Stimulated activated CD4-positive, alpha-beta T cell treated with anti-CD3 and anti-CD28 coated beads, Interleukin-15, amount 100 ng/mL, for 48 hours (primary cell): ENCODE measurements at places on chromosomes 5 and 9.

DNA sequence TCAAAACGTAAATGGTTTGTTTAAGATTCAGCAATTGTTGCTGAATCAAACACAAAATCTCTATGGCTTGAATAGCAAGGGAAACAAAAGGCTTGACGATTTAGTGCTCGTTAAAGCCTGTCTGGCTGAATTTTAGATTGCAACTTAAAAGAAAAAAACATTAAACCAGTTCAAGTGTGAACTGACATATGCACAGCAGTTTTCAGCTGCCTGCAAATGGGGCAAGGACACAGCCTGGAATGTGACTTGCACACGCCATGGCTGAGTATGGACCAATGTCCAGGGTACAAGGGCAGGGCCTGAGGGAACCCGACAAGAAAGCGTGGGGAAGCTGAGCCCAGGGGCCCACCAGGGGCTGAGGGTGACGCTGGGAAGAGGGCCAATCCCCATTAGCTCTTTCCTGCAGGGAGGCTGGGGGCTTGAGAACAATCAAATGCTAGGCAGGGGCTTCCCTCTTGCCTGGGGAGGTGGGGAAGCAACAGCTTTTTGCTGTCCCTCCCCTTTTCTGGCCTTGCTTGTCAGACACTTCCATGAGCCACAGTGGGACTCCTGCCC lies 89.6 kb upstream of the LRRTM2 start:
- no peak for DNase-seq

DNA sequence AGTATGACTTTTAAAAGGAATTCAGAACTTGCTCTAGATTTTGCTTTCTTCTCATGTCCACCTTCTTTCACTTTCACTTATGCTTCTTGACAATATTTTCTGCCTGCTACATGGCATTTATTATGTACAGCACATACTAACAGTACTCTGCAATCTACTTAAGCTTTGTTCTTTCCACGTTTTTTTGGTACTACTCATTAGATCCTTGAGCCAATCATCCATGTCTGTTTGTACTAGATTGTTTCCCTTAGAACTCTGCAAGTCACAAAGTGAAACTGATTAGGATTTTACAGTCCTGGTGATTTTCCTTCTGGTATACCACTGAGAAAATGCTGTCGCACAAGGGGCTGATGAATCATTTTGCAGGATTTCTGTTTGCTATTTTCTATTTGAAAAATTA lies 78.3 kb downstream of the PARP8 start:
- no peak for DNase-seq

GRCh38 chr9:130182381-130182909 lies 10.2 kb downstream of the NCS1 start:
- DNase-seq, result no peak

DNA sequence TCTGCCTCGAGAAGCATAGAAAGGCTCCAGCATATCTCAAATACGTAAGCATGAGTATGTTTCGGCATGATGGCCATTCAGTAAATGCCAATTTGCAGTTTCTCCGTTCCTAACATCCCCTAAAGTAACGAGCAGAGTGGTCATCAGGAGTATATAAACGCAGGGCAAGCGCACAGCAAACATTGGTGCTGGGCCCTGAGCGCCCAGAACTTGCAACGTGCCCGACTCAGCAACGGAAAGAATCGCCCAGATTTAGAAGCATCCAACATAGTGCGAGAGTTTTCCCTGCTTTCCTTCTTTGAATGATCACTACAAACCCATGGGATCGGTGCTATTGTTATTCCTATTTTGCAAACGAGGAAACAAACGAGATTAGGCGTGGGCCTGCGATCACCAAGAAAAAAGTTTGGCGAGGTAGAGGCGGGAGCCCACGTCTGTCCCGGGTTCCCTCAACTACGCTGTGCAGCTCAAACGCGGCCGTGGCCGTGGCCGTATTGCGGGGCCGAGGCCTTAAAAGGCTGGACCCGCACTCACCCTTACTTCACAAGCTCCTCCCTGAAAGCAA lies 505 bp downstream of the RPS14 start:
- no peak for DNase-seq

- DNase-seq, result no peak
Observed at GRCh38 chr9:126607086-126607485, 6.6 kb upstream of the LMX1B start.

DNA sequence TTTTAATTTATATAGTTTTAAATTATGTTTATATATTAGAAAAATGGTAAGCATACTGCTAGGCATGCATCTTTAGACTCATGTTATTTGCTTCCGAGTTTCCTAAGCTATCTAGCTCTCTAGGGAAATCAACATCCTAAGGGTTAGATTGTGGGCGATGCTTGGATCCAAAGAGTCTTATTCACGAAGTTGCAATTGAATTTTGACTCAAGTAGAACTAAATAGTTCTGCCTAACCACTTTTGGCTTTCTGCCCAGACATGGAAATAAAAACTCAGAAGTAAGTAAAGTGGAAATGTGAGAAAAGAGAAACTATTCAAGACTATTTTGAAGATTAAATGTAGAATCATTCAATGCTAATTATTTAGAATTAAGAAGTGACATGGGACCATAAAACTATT lies 440.4 kb downstream of the CDH18 start:
- DNase-seq, result no peak

DNA sequence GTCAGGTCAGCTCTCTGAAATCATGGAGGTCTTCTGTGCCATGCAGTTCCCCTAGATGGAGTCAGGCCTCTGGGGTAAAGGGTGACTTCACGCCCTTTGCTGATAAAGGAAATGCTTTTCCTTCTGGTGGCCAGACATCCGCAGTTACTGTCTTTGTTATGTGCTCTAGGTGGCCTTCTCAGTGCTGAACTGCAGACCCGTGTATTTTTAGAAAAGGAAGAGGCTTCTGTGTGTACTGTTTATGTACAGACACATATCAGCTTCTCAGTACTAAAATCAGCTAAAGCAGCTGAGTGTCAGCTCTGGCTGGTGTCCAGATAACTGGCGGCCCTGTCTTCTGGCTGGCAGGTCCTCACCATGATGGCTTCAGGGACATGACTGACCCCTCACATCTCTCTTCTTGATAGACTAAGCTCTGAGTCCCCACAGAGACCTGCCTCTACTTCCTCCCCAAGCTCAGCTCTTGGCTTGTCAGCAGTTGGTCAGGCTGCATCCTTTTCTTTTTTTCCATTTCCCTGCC lies 75.3 kb downstream of the ARHGAP26 start:
- no peak for DNase-seq

DNA sequence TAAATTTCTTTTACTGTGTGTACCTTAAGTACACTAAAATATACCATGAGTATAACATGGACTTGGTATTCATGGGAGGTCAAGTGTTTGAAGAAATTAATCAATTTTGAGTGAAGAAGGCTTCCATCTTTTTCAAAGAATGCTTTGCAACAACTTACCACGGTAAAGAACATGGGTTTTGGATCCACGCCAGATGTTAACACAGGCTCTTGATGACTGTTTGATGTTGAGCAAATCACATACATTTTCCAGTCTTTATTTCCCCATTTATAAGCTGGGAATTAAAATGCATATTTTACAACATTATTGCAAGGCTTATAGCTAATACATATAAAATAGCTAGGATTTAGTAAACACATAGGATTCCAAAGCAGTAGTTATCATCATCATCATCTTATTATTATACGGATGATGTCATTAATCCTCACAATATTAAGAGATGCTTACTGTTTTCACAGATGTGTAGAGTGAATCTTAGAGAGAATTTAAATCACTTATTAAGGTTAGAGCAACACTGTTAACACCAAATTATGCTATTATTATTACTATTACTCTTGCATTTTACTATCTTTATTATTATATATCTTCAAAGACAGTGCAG lies 362.0 kb downstream of the PRELID2 start:
- DNase-seq, result no peak

- no peak for DNase-seq
Observed at GRCh38 chr5:139472386-139473030, 1.7 kb downstream of the SMIM33 start.

DNA sequence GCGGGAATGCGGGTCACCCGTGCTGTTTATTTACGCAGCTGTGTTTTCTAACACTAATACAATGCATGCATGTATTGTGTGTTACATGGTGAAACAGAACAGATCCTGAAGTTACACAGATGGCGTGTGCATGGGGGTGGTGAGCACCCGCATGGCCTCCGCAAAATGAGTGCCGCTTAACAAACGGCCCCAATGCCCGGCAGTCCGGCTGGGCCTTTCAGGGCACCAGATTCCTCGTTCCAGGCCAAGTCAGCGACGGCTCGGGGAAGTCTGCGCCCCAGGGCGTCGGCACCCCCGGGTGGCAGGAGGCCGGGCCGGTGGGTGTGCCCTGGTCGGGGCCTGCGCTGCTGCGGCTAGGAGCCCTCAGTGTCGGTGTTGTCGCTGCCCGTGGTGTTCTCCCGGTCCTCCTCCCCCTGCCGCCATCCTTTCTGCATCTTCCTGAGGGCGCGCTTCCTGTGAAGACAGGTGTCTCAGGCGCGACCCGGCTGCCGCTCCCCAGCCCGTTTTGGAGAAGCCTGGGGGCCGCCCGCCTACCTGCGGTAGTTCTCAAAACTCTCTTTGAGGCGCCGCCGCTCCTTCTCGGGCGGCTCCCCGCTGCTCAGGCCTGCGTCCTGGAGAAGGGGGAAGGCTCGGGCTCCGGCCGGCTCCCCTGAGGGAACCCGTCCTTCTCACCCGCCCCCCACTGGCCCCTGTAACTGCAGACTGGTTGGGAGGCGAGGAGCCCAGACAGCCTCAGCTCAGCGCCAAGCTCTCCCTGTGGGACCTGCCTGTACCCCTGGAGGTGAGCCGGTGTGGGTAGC lies 605 bp upstream of the DNLZ start:
- no peak for DNase-seq

DNA sequence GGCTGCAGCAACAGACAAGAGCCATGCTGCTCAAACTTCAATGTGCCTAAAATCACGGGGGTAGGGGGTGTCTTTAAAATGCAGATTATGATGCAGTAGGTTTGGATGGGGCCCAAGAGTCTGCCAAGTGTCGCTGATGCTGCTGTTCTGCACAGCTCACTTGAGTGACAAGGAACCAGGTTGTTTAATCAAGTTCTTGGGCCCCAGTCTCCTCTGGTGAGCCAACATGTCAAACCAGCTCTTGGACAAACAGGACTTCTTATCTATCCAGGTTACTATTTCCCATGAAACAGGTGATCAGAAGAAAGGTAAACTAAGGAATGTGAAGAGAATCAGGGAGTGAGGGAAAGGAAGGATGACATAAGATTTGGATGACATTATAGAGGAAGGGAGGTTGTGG lies 78.0 kb downstream of the APBA1 start:
- DNase-seq, result no peak

DNA sequence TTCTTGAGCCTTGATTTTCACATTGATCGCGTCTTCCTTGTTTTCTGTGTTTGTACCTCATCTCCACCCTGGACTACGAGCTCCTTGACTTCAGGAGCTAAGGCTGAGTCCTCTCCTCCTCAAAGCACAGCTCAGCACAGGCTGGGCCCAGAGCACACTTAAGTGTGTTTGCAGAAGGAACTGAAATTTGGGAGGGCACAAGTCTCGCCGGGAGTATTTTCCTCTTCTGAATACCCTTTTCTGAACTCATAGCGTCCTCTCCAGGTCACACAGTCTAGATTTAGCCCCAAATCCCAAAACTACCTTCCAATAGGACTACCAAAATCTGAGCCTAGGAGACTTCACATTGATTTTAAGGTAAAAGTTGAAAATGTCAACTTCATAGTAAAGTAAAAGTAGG lies 41.6 kb downstream of the TSTD2 start:
- no peak for DNase-seq

GRCh38 chr5:59609501-59610265 lies 283.8 kb downstream of the PDE4D start:
- no peak for DNase-seq

DNA sequence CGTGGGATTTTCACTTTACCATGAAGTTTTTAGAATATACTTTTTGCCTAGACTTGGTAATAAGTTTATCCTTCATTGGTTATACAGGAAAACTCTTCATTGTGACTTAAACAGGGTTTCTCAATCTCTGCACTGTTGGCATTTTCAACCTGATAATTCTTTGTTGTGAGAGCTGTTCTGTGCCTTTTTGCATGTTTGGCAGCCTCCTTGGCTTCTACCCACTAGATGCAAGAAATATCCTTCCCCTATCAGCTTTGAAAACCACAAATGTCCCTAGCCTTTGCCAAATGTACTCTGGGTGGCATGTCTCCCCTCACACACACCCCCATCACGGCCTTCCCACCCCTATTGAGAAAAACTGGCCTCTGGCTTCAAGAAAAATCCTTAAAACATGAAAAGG lies 180.9 kb downstream of the ESM1 start:
- DNase-seq, result no peak

- DNase-seq, result no peak
Observed at GRCh38 chr5:27548484-27548883, 510.1 kb upstream of the CDH9 start.

- no peak for DNase-seq
Observed at GRCh38 chr5:32713770-32714381, 2.8 kb downstream of the NPR3 start.

GRCh38 chr5:176621661-176622079 lies 8.7 kb downstream of the SNCB start:
- DNase-seq, result no peak

DNA sequence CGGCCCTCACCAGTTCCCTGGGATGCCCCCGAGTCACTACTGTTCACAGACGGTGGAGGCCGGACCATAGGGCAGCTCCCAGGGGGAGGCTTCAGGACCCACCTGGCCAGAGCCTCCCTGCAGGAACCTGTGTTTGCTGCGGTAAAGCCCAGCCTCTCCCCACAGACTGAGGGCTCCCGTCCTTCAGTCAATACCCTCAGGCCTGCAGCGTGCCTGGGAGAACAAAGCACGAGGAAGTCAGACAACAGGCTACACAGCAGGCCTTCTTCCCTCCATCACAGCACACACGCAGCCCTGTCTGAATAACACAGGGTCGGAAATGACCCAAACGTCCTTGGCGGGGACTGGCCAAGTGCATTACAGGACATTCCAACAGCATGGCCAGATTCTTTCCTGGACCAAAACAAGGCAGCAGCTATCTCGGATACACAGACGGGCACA lies 34.4 kb downstream of the COL23A1 start:
- DNase-seq, result no peak

DNA sequence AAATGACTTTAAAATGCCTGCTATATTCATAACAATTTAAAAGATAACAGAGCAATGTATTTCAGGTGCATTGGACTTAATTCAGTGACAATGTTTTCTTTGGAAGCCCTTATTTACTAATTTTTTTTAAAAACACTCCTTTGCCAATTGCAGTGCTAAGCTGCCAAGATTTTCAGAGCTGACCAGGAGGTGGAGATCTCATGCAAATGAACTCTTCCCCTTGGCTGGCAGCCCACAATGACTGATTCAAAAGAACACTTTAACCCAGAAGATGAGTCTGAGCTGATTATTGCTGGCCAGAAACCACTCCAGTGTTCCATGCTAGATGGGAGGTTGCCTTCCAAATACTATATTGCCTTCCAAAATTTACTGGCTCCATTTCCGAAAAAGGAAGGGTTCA lies 128.3 kb upstream of the CCNH start:
- no peak for DNase-seq

- no peak for DNase-seq
Observed at GRCh38 chr5:1661311-1661710, 137.6 kb upstream of the LPCAT1 start.

DNA sequence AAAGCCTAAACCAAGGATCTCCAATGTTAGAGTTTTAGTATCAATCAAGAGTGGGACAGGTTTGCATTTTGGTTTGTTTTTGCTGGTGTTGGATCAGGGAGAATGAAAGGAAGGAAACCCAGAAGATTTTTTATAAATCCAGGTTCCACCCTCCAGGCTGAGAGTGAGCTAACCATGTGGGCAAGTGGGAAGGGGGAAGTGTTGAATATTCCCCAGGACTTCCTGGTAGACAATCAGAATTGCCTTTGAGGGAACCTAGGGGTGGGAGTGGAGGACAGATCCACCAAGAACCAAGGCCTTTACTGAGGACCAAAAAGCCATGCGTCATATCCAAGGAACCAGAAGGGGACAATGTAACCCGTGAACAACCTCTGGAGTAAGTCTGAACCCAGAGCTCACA lies 33.5 kb upstream of the PIK3R1 start:
- no peak for DNase-seq
